Tibial nerve (tissue), 4 donors: ENCODE measurements at places on chromosomes 6 and 20. TPM values are rescaled to one million over a fixed set of nuclear protein-coding genes. Genes with fewer than 3 reads are reported as not detected.
A peak's percentile ranks its signal among the peaks of the same experiment; 100 is the strongest.

- DNase-seq: no peak
These were observed 31.5 kb downstream of the SLC16A10 start for GRCh38 chr6:111118826-111119225.

GRCh38 chr20:46683939-46684750, 5.1 kb downstream of the TP53RK start:
- DNase-seq: peak; percentile 32

DNA sequence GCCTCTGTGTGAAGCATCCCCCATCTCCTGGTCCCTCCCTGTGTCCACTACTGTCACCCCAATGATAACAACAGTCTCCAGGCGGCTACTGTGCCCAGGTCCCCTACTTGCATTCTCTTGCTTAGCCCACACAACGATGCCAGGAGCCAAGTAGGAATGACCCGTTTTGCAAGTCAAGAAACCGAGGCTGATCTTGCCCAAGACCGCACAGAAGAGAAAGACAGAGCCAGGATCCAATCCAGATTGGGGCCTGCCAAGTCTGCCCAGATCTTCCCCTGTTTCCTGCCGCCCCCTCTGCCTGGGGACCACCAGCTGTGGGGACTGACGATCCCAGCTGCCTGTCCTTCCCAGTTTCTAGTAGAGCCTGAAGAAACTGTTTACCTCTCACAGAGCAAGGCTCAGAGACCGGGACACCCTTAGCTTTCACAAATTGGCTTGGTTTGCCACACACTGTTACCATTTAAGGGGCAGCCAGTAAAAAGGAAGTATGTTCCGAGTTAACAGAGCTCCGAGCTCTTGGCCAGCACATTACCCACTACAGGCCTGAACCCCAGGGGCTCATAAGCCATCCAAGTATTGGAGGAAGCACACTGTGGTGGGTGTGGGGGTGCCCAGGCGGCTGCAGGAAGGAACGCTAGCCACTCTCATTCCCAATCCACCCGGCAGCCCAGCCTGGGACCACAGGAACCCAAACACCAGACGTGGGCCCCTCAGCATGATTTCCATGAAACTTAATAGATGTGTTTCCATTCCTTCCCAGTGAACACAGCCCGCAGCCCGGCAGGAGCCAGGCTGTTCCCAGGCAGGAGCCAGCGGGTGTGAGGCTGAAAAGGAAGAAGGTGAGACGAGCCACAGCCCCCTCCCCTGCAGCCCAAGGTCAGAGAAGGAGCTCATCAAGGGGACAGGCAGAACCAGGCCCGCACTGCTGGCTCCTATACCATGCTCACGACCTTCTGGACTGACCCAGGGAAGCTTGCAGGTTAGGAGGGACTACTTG, 7.9 kb downstream of the KIAA1755 start:
- DNase-seq: no peak

DNA sequence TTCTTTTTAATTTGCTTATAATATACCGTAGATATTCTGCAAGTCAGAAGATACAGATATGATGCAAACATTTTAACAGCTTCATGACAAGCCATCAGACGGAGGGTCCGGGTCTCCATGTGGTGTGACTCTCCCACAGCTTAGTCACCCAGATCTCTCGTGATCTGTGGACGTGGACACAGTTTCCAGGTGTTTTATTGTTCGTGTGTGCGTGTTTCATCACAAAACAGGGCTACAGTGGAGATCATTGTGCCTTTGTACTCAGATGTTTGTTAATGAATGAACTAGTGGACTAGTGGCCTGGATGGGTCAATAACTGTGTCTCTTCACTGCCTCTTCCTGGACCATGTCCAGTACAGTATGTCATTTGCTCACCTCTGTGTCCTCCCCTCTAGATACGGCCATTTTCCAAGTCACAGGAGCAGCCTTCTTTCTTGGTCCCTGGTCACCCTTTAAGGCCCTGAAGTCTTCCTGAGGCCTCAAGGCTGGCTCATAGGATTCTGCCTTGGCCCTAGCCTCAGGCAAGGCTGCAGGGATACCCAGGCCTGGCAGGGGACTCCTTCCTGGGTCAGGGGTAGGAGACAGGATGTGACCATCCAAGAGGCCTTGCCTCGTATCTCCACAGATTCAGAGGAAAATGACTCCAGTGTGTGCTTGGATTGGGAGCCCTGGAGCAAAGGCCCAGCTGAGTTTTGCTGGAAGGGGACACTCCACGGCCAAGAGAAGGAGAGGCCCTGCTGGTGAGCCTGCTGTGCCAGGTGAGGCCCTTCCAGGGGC, 4.6 kb downstream of the ADIG start:
- no peak for DNase-seq

CRISP2 gene
- not detected for total RNA-seq

PLN gene
- 11.0 TPM for total RNA-seq
